ENCODE measurements at places on chromosomes 3 and 15.

GRCh38 chr15:88448991-88449461 is 18.2 kb downstream of the MRPL46 start:
- no peak for ATAC-seq

DNA sequence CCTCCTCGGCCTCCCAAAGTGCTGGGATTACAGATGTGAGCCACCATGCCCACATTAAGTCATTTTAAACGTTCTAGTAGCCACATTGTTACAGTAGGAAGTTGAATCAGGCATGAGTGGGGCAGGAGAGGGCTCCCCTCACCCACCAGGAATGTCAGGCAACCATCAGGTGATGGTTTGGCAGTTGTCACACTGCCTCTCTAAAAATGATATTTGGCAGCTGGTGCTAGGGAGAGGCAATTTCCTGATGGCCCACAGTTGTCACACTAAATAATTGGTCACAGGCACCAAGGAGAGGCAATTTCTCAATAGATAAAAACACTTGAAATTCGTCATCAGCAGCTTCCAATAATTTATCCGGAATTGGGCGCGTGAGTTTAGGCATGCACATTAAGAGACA is 79.2 kb upstream of the ABHD2 start:
- ATAC-seq, result no peak

DNA sequence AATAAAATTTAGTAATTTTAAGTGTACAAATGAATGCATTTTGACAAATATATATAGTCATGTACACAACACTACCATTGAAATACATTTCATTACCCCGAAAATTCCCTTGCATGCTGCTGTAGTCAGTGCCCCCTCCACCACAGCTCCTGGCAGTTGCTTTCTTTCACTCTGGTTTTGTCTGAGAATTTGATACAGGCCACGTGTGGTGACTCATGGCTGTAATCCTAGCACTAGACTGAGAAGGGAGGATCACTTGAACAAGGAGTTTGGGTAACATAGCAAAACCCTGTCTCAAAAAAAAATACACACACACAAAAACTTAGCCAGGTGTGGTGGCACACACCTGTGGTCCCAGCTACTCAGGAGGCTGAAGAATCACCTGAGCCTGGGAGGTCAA is 65.4 kb downstream of the TFRC start:
- no peak for ATAC-seq

GRCh38 chr15:93562395-93563123 is 473.5 kb upstream of the RGMA start:
- ATAC-seq, result no peak

DNA sequence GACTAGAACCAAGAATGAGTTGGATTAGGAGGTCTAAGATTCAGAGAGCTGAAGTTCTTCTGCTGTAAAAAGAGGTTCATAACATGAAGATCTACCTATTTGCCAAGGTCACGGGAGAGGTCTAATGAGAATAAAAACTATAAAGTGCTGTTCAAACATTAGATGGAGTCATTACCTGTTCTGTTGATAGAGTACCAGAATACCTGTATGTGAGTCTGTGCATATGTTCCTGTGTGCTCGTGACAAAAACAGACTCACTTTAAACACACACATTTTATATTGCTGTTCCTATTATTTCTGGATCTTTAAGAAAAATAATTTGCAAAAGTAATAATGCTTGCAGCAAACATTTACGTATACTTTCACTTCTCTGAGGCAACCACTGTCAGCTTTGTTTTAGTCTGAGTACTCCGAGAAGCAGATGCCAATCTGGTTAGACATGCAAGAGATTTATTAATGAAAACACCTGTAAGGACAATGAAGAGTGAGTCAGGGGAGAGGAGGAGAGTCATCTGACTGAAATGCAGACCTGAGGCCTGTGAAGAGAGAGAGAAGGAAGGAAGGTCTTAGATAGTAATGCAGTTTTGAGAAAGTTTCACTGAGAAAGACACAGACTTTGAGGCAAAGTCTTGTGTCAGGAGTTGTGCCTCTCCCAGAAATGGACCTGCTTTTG is 221.2 kb downstream of the SQOR start:
- no peak for ATAC-seq

DNA sequence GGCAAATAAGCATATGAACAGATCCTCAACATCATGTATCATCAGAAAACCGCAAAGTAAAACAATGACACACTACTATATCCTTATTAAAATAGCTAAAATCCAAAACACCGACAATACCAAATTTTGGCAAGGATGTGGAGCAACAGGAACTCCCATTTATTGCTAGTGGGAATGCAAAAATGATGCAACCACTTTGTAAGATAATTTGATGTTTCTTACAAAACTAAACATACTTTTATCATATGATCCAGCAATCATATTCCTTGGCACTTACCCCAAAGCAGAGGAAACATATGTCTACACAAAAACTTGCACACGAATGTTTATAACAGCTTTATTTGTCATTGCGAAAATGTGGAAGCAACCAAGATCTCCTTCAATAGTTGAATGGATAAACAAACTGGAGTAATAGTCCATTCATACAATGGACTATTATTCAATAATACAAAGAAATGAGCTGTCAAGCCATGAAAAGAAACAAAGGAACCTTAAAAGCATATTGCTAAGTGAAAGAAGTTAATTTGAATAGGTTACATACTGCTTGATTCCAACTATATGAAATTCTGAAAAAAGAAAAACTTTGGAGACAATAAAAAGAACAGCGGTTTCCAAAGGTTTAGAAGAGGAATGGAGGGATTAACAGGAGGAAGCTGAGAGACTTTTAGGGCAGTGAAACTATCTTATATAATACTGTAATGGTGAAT is 172.0 kb downstream of the VPS13C start:
- ATAC-seq, result no peak

DNA sequence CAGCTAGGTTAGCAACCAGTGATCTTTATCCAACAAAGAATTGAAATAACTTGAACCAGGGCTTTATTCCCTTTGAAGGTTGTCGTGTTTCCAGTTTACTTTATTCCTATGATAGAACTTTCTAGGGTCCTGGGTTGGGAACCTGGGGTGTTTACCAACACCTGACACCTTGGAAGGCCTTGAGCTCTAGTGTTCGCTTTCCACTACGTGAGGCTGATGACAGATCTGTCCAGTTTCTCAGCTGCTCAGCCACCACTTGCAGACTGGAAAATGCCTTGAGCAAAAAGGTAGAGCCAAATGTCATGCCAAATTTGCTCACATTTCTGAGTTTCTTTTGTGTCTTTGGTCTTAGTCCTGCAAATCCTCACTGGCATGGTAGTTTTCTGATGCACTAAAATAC is 227.2 kb downstream of the ADAMTSL3 start:
- ATAC-seq, result no peak

- no peak for ATAC-seq
Observed at GRCh38 chr15:81880314-81880713, 165.5 kb downstream of the MEX3B start.

DNA sequence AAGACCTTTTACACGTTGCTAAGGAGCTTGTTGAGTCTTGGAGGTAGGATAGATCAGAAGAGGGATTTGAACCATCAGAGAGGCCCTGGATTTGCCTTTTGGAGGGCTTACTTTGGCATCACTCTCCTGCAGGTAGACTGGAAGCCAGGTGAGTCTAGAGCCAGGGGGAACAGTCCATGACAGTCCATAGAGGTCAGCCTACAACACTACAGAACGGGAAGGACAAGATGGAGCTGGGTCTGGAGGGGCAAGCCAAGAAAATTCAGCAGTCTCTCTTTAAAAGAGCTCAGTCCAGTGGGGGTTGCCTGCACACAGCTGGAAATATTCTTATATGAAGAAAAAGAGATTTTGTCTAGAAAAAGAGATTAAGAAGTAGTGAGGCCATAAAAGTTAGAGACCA is 60.7 kb downstream of the HHLA2 start:
- no peak for ATAC-seq

- ATAC-seq, result no peak
Observed at GRCh38 chr3:56110886-56111285, 357.4 kb downstream of the ERC2 start.

- no peak for ATAC-seq
Observed at GRCh38 chr3:139101396-139101795, 56.7 kb upstream of the PRR23C start.

GRCh38 chr3:175580318-175580717 is 721.2 kb downstream of the NAALADL2 start:
- no peak for ATAC-seq

GRCh38 chr15:89857673-89858072 is 36.1 kb downstream of the AP3S2 start:
- ATAC-seq, result no peak

DNA sequence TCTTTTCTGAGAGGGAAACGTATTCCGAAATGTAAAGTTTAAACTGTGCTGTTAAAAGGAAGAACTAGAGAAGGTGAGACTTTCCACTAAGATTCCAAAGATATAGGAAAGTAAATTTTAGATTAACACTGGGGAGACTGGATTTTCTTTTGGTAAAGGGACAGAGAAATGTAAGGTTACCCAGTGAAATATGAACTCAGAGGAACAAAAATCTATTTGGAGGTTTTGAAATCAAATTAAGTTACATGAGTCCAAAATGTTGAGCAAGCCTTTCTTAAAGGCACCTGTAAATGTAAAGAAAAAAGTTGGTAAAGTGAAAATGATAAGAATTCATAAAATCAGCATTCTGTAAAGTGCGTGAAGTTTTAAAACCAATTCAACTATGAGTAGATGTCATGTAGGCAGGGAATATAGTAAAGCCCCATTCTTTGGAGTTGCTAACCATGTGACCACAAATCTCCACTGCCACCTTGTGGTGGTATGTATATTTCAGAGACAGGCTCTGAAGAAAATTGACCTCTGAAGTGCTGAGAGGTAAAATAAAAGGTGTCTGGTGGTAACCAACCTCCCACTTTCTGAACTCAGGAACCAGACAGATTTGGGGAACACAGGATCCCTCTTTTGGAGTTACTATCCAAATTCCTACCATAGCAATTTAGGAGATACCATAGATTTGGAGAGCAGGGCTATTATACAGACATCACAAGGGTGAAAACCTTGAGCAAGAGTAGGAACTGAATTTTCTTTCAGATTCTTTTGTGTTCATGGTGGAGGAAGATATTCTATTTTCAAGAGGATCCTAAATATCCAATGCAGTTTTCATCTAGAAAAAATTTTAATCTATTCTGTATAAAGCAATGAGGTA is 215.3 kb downstream of the ROBO2 start:
- ATAC-seq, result no peak

DNA sequence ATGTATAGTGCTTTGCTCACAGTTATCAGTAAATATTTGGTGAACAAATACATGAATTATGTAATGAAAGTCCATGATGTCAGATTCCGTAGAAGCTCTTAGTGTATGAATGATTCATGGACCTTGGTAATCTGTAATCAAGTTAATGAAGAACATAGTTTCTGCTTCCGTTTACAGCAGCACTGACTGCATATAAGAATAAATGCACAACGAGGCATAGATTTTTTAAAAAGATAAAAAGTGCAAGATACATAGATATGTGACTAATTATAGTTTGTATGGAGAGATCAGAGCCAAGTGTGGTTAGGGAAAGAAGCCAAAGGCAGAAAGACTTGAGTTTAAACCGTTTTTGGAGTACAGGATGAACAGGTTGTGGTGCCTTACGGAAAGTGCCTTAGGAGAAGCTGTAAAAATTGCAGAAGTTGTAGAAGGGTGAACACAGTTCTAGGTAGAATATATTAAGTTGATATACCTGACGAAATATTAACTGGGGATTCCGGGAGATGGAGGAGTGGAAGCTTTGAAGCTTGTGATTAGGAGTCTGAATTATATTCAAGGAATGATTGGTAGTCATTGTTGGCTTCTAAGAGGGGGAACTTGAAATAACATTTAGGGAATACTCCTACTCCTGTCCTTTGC is 293.1 kb downstream of the NLGN1 start:
- no peak for ATAC-seq

- ATAC-seq, result peak; percentile 42
Observed at GRCh38 chr15:70466895-70467529, 296.3 kb downstream of the UACA start.

GRCh38 chr3:101984356-101984755 is 135.0 kb downstream of the NFKBIZ start:
- no peak for ATAC-seq

DNA sequence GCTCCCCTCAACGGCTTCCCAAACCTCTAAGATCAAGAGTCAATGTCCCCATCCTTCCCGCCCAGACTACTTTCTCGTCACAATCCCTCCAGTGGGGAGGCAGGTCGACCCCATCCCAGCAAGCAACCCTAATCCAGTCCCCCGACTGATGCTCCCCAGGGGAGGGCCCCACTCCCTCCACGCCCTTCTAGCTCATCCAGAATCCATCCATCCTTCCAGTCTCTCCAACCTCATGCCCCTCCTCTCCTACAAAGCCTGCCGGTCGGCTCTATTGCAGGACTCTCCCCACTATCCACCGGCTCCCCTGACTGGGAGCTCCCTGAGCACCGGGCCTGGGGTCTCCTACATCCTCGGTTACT is 1.3 kb downstream of the ADAMTS7 start:
- ATAC-seq, result no peak

DNA sequence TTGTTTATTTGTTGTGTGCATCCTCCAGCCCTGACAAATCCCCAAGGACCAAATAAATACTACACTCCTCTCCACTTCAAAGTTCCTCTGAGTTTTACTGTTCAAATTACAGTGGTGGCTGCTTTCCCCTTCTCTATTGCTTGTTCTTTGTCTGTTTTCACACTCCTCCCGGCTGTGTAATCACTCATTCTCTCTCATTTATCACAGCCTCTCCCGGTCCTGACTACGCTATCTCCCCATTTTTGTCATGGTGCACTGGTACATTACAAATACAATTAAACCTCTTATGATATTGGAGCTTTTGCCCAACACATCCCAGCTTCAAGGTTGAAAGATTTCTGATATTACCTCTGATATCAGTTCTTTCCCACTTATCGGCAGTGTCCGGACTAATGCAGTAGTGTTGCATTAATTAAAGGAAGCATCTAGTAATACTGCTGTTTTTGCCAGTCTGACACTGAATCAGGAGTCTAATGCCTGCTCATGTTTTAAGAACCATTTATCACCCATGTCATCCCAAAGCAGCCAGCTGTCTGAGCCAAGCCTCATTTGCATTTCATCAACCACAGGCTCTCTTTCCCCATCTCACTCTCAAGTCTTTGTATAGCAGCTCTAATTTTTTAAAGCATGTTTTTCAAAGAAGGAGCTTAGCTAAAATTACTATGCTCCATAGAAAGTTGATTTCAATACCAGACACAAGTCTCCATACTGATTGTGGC is 740.5 kb downstream of the ROBO2 start:
- ATAC-seq, result no peak

DNA sequence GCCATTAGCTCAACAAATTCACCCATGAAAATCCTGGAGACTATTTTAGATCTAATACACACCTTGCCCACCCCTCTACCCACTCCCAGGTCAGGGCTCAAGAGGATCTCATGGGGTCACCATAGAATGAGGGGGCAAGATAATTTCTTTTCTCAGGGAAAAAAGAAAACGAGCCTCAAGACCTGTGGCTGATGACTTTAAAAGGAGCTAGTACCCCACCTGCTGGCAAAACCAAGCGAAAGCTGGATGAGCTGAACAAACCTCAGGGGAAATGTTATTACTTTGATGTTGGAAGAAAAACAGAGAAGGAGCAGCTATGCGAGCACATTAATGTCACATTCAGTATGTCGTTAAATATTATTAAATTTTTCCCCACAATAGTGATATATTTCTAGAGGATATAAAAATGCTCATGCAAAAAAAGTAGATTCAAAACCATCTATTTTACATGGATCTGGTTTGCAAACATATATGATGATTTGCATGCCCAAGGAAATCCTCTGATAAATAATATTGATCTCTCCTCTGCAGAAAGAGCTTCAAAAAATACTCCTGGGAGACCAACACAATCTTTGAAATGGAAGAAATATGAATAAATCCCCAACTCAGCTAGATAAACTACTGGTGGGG is 37.7 kb downstream of the PLD1 start:
- no peak for ATAC-seq

Data from activated CD4-positive, CD25-positive, alpha-beta regulatory T cell treated with anti-CD3 and anti-CD28 coated beads, Interleukin-2, amount 50 U/mL, for 24 hours (primary cell).